Endodermal cell (in vitro differentiated cells): ENCODE measurements at places on chromosomes 5 and 9. TPM values are rescaled to one million over a fixed set of nuclear protein-coding genes. Genes with fewer than 3 reads are reported as not detected.

- no peak overlapping the region for H3K4me3 ChIP-seq
- H3K4me1 ChIP-seq = no peaks in the 10 kb centered on the region
- DNase-seq = no peak
Measured at GRCh38 chr5:113054899-113055298, 78.3 kb downstream of the DCP2 start.

Gene ZFP37
- 3.2 to 4.7 TPM (median 3.6 TPM) in 3 replicates for total RNA-seq

GRCh38 chr5:9889511-9889910 lies 259.4 kb upstream of the TAS2R1 start:
- H3K4me1 ChIP-seq = no peaks in the 10 kb centered on the region
- H3K27me3 ChIP-seq = no peaks in the 10 kb centered on the region
- DNase-seq = no peak
- no peak overlapping the region for H3K4me3 ChIP-seq
- no peak overlapping the region for H3K27ac ChIP-seq

DNA sequence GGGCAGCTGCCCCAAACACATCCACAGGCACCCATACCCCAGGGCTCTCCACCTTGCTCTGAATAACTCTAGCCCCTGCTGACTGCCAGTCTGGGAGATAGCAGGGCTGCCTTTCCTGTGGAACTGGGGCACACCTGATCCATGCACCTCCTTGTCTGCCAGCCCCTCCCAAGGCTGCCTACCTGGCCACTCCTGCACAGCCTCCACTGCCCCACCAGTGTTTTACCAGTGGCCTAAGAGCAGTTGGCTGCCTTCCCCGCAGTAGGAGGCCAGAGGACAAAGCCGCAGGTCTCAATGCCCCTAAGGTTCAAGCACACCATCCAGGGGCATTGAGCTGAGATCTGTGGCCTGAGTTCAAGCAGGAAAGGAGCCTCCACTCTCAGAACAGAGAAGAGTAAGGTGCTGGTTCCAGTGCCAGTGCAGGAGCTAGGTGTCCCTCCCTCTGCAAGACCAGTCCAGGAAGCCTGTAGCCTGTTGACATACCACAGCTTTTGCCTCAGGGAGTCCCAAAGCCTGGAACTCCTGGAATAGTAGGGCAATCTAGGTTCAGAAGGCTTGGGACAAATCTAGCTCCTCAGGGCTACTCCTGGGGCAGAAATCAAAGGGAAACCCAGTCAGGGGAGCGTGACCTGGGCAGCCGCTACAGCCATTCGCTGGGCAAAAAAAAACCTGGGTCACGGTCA lies 514.5 kb upstream of the PTGER4 start:
- H3K4me3 ChIP-seq = no peak overlapping the region
- H3K27ac ChIP-seq = no peak overlapping the region
- no peak for DNase-seq
- H3K4me1 ChIP-seq = no peaks in the 10 kb centered on the region
- H3K36me3 ChIP-seq = no peaks in the 10 kb centered on the region

GRCh38 chr5:134503088-134503936 lies 22.2 kb upstream of the JADE2 start:
- peaks cover 9% of the 10 kb centered on the region for H3K4me1 ChIP-seq
- H3K36me3 ChIP-seq = no peaks in the 10 kb centered on the region
- H3K27me3 ChIP-seq = no peaks in the 10 kb centered on the region
- H3K27ac ChIP-seq = peak overlapping the region; percentile 22
- peak; percentile 85 for DNase-seq

DNA sequence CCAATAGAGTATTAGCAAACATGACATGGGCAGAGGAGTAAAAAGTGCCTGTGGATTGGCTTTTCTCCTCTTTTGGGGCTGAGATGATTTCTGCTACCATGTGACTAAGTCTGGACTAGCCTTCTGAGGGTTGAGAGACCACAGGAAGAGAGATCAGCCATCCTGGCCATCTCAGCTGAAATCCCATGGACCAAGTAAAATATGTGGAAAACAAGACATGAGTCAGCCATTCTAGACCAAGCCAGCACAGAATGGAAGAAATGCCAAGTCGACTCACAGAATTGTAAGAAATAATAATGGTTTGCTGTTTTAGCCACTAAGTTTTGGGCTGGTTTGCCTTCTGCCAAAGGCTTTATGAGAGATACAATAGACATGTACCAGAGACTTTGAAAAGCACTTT lies 377.8 kb downstream of the CHSY3 start:
- H3K27ac ChIP-seq = no peak overlapping the region
- no peak overlapping the region for H3K4me3 ChIP-seq
- no peak for DNase-seq
- H3K36me3 ChIP-seq = no peaks in the 10 kb centered on the region
- H3K4me1 ChIP-seq = no peaks in the 10 kb centered on the region

DNA sequence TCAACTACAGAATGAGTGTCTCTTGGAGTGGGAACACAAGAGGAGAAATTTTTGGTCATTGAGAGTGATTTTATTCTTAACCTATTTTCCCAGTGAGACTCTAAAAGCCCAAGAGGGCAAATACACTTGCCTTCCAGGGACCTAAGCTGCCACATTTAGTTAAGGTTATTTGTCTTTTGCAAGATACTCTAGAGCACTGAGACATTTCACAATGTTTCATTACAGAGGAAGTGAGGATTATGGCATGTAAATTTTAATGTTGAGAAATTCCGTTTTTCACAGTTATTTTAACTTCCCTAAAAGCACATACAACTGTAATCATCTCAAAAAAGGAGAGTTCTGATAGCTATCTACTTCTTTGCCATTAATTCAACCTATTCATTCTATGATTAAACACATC lies 38.7 kb upstream of the RAB3C start:
- H3K4me1 ChIP-seq = no peaks in the 10 kb centered on the region
- no peaks in the 10 kb centered on the region for H3K27me3 ChIP-seq
- no peak overlapping the region for H3K4me3 ChIP-seq

GRCh38 chr5:132266031-132266835 lies 8.7 kb downstream of the PDLIM4 start:
- no peak overlapping the region for H3K27ac ChIP-seq
- H3K36me3 ChIP-seq = peaks cover 4% of the 10 kb centered on the region
- DNase-seq = no peak
- H3K27me3 ChIP-seq = no peaks in the 10 kb centered on the region

Gene IFNK
- not detected in 3 replicates for total RNA-seq

GRCh38 chr9:137457406-137458193 lies 1.5 kb downstream of the NSMF start:
- H3K27ac ChIP-seq = no peak overlapping the region
- peaks cover 4% of the 10 kb centered on the region for H3K4me1 ChIP-seq
- H3K4me3 ChIP-seq = peak overlapping the region; percentile 77
- H3K36me3 ChIP-seq = peaks cover 13% of the 10 kb centered on the region

Gene AJM1
- total RNA-seq = 1.4 to 2.8 TPM (median 2.1 TPM) in 3 replicates

DNA sequence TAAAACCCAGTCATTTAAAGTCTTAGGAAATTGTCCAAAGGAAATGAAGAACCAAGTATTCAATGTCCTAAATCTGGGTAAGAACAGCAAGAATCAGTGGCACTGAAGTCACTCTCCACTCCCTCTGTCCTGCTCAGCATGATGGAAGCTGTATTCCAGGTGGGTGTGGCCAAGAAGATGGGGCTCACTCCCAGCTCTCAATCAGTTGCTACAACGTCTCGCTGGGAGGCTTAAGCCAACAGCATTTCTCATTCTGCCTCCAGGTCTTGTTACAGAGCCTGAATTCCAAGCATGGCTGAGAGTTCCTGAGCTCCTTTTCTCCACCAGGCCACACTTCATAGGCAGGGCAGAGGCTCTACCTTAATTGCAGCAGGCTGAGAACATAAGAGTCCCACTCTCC lies 41.2 kb upstream of the TRIO start:
- no peaks in the 10 kb centered on the region for H3K27me3 ChIP-seq
- peak; percentile 79 for DNase-seq
- H3K4me3 ChIP-seq = no peak overlapping the region
- H3K27ac ChIP-seq = no peak overlapping the region

- H3K4me3 ChIP-seq = no peak overlapping the region
- DNase-seq = no peak
- peaks cover 23% of the 10 kb centered on the region for H3K27me3 ChIP-seq
- H3K27ac ChIP-seq = no peak overlapping the region
Measured at GRCh38 chr5:181111010-181111409, 20.0 kb downstream of the OR2V1 start.

DNA sequence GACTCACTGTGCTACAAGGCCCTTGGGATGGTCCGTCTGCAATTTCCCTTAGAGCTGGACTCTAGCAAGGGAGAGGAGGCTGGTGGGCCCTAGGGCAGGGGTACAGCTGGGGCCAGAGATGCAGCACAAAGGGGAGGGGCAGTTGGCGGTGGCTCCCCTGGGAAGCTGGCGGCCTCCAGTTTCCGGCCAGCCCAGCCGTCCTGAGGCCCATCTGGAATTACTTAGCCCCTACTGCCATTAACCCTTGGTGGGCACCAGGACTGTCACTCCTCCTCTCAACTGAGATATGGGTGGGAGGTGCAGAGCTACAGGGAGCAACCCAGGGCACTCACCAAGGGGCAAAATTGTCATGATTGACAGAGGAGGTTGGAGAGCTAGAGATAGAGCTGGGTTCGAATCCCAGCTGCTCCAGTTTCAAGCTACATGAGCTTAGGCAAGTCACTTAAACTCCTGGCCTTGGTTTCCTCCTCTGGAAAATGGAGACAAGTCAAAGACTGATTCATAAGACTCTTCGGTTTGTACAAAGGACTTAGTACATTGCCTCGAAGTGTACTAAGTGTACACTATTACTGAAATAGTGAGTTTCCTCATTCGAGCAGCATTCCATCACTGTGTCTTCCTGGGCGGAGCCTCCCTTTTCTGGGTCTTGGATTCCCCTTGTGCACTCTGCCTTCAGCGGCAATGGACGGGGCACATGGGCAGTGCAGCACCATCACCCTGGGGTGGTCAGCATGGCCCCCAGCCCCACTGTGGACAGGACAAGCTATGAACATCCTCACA lies 2.7 kb upstream of the PDGFRB start:
- no peaks in the 10 kb centered on the region for H3K36me3 ChIP-seq
- no peak for DNase-seq
- H3K27ac ChIP-seq = no peak overlapping the region
